ENCODE measurements at places on chromosomes 3 and 15. TPM values are rescaled to one million over a fixed set of nuclear protein-coding genes. Genes with fewer than 3 reads are reported as not detected.

GRCh38 chr15:68683551-68683950, 104.8 kb downstream of the CORO2B start:
- no peak for DNase-seq

GRCh38 chr15:79230766-79231165, 51.8 kb upstream of the ANKRD34C start:
- DNase-seq = no peak

DNA sequence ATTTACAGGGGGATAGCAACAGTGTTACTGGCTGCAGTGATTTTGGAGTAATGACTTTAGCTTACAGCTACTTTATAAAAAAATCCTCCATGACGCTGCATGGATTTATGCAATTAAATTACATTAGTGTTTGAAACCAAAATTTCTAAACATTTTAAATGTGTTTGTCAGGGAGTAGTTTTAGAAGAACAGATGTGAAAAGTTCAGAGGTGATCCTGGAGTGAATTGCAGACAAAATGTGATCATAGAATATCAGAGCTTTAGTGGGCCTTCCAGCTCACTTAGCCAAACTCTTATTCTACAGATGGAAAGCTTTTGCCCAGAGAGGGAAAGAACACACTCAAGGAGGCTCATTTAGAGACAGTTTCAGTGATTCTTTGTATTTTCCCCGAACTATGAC, 376.3 kb downstream of the LPP start:
- DNase-seq = no peak

GRCh38 chr3:24259901-24260512, 234.6 kb downstream of the THRB start:
- DNase-seq = no peak

DNA sequence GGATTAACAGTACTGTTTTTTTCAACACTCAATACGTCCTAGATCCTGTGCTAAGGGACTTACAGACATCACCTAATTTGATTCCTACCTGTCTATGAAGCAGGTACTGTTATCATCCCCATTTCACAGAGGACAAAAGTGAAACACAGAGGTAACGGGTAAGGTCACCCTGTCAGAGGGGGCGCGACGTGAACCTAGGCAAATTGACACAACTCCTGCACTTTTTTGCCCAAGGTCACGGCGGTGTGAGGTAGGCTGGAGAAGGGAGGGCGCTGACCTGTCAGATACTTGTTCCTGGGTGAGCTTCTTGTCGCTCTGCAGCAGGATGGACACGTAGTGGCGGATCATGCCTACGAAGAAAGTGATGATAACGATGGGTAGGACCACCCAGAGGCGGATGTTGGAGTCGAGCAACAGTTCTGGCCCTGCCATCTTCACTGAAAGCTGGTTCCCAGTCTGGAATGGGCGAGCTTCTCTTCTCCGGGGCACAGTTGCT, 363 bp downstream of the EMC3 start:
- no peak for DNase-seq

GRCh38 chr3:110473405-110473804, 598.2 kb upstream of the NECTIN3 start:
- no peak for DNase-seq

- DNase-seq = no peak
These were observed 107.3 kb downstream of the ITPR1 start for GRCh38 chr3:4600493-4600892.

DNA sequence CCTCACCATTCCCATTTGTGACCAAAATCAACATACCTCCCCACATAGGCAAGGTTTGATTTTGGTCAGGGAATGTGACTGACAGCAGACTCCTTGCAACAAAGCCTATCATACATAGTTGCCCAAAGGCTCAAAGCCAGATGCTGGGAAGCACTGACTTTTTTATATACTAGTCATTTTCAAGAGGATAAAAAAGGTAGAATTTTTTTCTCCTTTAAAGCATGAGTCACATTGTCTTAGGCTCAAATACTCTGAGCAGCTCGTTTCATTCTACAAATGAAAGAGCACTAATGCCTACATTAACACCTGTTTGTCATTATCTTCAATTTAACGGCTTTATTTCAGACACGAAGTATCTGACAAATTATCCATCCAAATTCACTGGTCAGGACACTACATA, 36.2 kb downstream of the ICE2 start:
- DNase-seq = no peak

DNA sequence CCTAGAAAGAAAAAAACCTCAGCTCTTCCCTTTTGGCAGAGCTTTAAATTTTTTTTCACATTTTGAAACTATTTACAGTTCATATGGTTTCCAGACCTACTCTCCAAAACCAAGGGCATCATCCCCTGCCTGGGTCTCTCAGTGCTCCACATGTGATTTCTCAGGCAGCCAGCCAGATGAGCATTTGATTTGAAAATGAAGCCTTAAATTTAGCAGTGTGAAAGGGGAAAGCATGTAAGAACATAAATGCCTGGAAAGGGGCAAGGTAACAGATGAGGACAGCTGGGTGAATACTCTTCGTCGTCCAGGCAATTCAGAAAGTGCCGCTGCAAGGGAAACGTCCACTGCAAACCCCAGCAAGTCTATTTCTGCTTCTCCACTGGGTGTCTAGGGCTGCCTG, 94.8 kb downstream of the ATP8B4 start:
- no peak for DNase-seq

DNA sequence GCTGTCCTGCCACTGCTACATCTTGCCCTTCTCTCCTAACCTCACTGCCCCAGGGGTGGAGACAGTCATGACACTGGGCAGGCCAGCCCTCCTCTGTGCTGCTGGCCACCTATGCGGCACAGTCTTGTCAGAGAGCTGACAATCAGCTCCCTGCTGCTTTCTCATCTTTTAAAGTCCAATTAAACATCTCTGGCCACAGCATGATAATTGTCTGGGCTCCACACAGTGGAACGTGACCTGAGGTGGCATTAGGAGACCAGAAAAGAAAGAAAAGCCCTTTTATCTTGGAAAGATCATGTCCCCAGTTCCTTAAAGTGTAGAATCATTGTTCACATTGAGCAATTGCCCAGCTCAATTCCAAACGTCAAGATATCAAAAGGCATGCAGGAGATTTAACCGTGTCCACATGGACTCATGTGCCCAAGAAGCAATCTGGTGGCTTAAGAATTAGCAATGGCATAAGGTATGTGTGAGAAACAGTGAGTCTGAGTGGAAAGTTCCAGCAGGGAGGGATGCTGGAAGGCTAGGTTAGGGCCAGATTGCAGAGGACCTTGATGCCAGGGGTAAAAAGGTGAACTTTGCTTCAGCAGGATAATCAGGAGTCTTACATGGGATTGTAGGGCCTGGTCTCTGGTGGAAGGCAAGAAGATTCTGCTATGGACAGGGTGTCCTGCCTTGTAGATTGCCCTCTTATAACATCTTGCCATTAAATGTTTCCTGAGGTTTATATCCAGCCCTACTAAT, 15.3 kb upstream of the CACNA1D start:
- DNase-seq = no peak

- DNase-seq = no peak
These were observed 15.7 kb upstream of the PPARG start for GRCh38 chr3:12273045-12273695.

- no peak for DNase-seq
These were observed 40.3 kb upstream of the NDUFB4 start for GRCh38 chr3:120555657-120556509.

GRCh38 chr3:52299247-52299878, 11.7 kb downstream of the GLYCTK start:
- DNase-seq = no peak

DNA sequence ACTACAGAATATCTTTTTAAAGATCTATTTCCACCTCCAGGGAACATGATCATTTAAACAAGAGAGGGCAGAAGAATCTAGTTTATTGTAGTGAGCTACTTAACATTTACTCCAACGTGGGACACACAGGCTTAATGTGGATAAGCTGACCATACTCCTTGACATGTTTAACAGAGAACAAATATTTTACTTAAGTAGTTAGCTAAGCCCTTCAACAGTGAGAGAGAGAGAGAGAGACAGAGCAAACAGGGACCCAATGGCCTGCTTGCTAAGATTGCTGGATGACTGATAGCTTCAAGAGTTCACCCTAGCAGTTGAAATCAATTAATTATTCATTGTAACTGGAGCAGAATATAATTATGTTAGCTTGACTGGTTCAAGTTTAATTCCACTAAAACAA, 158.6 kb downstream of the ADAM10 start:
- no peak for DNase-seq

Gene ABHD5
- 10.2 TPM for total RNA-seq

Gene EOMES
- not detected for total RNA-seq

Gene RHCG
- not detected for total RNA-seq

Gene SI
- not detected for total RNA-seq
